ENCODE measurements at places on chromosomes 3 and 15. TPM values are rescaled to one million over a fixed set of nuclear protein-coding genes. Genes with fewer than 3 reads are reported as not detected.

C2CD4A gene
- polyA plus RNA-seq: 0.38 TPM

GRCh38 chr3:139006051-139006716 is at the start of gene PRR23A:
Gene PRR23A (minus strand): TSS chr3:139006268. CDS start chr3:139006268, 0 bp downstream.
- no peak for DNase-seq

BRK1 gene
- 204 TPM for polyA plus RNA-seq

DNA sequence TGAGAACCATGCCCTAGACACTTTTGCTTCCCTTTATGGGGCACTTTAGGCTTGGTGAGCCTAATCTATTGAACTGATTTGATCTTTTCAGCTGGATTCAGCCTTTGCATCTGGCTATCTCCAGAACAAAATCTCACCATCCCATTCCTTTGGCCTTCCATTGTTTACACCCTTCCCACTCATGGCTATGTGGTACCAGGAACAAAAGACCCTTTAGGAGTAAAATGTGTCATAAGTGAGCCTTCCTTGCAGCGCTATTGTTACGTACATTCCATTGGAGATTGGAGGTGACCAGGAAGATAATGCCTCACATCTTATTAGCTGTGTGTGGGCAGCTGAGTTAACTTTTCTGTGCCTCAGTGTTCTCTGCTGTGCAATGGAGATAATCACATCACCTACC is 188.4 kb downstream of the SATB1 start:
- no peak for DNase-seq

GRCh38 chr3:134754768-134755559 is 40.1 kb upstream of the EPHB1 start:
- DNase-seq: no peak

EPHB3 gene
- polyA plus RNA-seq: 29.6 TPM

PLCH1 gene
- 10.2 TPM for polyA plus RNA-seq

TLR9 gene
- polyA plus RNA-seq: 0.16 TPM

All from right renal pelvis (tissue), 4 donors.